ENCODE measurements at places on chromosomes 5 and 9. TPM values are rescaled to one million over a fixed set of nuclear protein-coding genes. Genes with fewer than 3 reads are reported as not detected.

GABRB2 gene
- not detected for polyA plus RNA-seq

- H3K4me1 ChIP-seq, result no peaks in the 10 kb centered on the region
- H3K4me3 ChIP-seq, result no peak overlapping the region
- no peak overlapping the region for H3K27ac ChIP-seq
- no peaks in the 10 kb centered on the region for H3K36me3 ChIP-seq
- H3K27me3 ChIP-seq, result peaks cover 46% of the 10 kb centered on the region
Observed at GRCh38 chr5:137501226-137501625, 2.1 kb upstream of the SPOCK1 start.

DNA sequence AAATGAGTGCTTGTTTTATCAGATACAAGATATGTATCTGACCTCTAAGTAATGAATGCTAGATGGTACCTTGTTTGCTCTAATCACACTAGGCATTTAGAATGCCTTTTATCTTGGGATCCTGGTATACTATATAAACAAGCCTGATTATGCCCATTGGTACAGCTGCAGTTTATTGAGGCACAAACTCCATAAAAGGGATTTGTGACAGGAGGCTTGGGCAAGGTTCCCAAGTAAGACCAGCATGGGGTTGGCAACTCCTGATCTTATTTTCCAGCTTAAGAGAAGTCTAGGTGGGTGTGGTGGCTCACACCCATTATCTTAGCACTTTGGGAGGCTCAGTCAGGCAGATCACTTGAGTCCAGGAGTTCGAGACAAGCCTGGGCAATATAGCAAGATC is 93.9 kb upstream of the DMRT1 start:
- H3K27ac ChIP-seq, result no peak overlapping the region
- no peak for DNase-seq
- no peak overlapping the region for H3K4me3 ChIP-seq

DNA sequence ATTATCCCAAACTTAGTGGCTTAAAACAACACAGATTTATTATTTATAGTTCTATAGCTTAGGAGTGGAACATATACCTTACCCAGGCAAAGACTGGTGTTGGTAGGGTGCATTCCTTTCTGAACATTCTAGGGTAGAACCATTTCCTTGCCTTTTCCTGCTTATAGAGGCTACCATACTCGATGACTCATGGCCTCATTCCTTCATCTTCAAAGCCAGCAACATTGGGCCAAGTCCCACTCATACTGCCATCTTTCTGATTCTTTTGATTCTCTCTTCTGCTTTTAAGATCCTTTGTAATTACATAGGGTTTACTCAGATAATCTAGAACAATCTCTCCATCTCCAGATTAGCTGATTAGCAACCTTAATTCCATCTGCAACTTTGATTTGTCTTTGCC is 452.7 kb upstream of the KLF4 start:
- no peak overlapping the region for H3K4me3 ChIP-seq
- H3K27ac ChIP-seq, result no peak overlapping the region
- no peak for DNase-seq
- no peaks in the 10 kb centered on the region for H3K27me3 ChIP-seq
- H3K36me3 ChIP-seq, result no peaks in the 10 kb centered on the region

DNA sequence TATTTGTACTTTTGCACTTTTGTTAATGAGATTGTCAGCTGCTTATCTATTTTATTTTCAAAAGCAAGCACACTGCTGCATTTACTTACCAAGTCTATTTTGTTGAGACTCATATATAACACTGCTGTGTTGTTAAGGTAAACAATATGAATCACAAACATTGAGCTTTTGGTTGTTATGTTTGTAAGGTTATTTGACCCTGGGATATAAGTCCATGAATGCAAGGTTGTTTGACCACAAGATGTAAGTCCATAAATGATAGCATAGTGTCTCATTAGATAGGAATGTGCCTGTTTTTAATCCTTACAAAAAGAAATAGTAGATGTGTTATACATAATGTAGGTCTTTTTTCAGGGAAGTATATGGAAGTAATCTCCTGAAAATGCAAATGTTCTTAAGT is 845.9 kb downstream of the CDH9 start:
- H3K36me3 ChIP-seq, result no peaks in the 10 kb centered on the region
- no peaks in the 10 kb centered on the region for H3K27me3 ChIP-seq
- H3K4me3 ChIP-seq, result no peak overlapping the region
- H3K27ac ChIP-seq, result no peak overlapping the region
- H3K4me1 ChIP-seq, result no peaks in the 10 kb centered on the region
- no peak for DNase-seq
